ENCODE measurements at places on chromosomes 7 and 10.

DNA sequence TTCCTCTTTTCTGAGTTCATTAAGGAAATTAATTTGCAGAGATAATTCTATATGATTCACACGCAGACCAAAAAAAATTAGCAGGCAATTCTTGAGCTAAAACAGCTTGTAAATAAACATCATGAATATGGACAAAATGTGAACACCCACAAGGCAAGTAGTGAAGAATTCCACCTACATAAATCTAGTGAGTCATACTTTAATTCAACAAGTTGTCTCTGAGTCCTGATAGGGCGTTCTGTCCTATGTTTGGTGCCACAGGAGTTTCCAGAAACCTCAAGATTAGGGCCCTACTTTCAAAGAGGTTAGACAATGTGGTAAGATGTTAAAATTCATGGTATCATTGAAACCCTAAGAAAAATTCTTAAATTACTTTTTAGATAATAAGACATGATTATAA is 122.3 kb downstream of the SGMS1 start:
- no peak for DNase-seq

DNA sequence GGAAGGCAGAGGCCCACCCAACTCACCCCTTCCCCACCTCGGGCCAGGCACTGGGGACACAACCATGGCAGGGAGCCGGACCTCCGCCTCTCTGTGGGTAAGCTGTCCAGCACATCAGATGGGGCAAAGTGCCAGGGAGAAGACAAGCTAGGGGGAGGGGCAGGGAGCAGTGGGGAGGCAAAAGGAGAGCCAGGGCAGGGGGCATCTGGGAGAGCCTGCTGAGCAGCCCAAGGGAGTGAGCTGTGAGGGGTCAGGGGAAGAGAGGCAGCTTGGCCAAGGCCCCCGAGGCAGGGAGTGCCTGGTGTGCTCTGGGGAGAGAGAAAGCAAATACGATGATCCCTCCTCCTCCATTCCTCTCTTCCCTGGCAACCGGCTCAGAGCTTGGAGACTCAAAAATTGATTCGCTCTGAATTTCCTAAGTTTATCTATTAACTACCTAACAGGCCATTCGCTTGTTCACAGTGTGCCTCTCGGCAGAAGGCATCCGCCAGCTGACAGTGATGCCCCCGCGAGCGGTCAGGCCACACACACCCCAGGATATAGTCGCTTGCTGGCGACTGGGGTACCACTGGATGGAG is 4.5 kb downstream of the CAMK2B start:
- DNase-seq = no peak

GRCh38 chr7:111910656-111911055 is 295.5 kb downstream of the DOCK4 start:
- no peak for DNase-seq

- DNase-seq = no peak
Observed at GRCh38 chr7:128838981-128839731, 8.9 kb downstream of the FLNC start.

DNA sequence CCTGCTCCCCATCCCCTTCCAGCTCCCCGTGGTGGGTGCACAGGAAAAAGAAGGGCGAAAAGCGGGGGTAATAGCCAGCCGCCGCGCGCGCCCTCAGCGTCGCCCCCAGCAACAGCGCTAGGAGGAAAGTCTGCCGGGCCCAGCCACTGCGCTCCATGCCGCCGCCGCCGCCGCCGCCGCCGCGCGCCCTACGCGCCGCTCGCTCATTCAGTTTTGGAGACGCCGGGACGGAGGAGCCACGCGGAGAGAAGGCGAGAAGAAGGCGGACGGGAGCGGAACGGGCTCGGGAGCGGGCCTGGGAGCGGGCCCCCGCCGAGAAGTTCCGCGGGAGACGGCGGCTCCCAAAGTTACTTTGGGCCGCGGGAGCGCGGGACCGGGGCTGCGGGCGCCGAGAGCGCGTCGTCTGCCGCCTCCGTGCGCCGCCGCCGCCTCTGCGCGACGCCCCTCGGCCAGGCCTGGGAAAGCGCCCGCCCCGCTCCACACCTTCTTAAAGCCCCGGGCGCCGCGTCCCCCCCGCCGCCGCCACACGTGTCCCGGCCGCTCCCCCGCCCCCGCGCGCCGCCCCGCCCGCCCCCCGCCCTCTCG is at the start of gene RELN:
Gene RELN (minus strand): TSS at position 459 of the 585 bp plus-strand sequence. CDS start 302 bp downstream, at position 157.
- DNase-seq = no peak

Measured in osteocyte (in vitro differentiated cells).